ENCODE measurements at places on chromosomes 12 and 14.

GRCh38 chr12:45257185-45257930 is 41.5 kb downstream of the ANO6 start:
- no peak for DNase-seq

DNA sequence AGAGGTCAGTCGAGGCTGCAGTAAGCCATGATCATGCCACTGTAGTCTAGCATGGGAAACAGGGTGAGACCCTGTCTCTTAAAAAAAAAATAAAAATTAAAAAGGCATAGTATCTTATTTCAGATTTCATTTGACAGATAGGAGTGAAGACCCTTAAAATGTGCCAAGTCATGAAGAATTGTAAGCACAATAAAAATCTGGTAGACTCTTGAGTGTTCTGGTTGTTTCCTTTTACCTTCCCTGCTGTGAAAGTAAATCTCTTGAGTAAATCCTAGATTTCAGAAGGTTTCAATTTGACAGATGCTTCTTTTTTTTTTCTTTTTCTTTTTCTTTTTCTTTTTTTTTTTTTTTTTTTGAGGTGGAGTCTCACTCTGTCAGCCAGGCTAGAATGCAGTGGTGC is 109.0 kb downstream of the ESR2 start:
- no peak for DNase-seq

- DNase-seq, result no peak
Observed at GRCh38 chr12:11732023-11732422, 82.5 kb downstream of the ETV6 start.

GRCh38 chr12:3931206-3931605 is 58.0 kb upstream of the PARP11 start:
- no peak for DNase-seq
